ENCODE measurements at places on chromosomes 7 and 10.

DNA sequence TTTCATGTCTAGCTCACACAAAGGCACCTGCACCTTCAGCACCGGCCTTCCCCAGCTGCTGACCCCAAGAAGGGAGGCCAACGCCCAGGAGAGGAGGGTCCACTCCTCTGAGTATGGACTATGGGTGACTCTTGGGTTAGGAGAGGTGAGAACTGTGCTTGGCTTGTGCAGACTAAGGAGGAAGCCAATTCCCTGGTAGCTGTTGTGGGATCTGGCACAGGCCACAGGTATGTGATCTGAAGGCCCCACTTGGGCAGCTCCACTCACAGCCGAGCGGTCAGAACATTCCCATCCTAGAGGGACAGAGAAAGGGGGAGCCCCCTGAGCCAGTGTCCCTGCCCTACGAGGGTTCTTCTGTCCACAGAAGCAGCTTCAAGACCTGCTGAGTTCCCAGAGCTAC lies 52.8 kb upstream of the FIGNL1 start:
- no peak for DNase-seq

GRCh38 chr10:2978574-2979273 lies 88.6 kb upstream of the PFKP start:
- no peak for DNase-seq

DNA sequence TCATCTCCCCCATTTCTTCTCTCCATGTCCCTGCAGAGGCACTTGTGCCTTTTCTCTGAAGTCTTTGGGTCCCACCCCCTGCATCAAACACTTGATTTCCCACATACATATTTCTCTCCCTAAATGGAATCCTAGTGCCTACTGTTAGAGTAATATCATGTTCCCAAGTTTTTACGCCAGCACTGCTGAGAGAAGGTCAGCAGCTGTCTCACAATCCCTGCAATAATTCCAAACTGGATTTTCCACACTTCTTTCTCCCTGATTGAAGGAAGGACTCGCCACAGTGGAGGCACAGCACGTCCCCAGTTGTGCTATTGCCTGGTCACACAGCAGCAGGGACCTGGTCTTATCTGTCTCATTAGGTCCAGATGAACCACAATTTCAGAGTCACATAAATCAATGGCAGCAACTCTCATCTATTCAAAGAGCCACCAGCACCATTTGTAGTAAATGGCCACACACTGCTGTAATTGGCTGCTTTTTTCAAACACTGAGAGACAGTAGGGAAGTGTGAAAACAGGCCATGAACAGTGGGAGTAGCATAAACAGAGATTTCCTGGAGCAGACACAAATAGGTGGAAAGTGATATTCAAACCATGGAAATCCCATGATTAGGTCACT lies 605.5 kb downstream of the XPNPEP1 start:
- no peak for DNase-seq

DNA sequence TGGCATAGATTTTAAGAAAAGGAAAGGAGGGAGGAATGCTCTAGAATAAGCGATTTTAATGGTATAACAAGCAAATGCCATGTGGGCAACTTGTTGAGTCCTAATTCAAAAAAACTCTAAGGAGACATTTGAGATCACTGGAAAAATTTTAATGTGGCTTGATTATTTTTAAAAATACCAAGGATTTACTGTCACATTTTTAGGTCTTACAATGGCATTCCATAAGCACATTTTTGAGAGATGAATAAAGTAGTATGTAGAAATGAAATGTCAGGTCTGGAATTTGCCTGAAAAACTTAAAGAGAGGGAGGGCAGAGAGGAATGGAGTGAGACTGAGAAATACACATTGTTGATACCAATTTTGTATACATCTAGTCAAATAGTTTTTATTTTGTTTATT lies 20.3 kb downstream of the NCAPG2 start:
- no peak for DNase-seq

DNA sequence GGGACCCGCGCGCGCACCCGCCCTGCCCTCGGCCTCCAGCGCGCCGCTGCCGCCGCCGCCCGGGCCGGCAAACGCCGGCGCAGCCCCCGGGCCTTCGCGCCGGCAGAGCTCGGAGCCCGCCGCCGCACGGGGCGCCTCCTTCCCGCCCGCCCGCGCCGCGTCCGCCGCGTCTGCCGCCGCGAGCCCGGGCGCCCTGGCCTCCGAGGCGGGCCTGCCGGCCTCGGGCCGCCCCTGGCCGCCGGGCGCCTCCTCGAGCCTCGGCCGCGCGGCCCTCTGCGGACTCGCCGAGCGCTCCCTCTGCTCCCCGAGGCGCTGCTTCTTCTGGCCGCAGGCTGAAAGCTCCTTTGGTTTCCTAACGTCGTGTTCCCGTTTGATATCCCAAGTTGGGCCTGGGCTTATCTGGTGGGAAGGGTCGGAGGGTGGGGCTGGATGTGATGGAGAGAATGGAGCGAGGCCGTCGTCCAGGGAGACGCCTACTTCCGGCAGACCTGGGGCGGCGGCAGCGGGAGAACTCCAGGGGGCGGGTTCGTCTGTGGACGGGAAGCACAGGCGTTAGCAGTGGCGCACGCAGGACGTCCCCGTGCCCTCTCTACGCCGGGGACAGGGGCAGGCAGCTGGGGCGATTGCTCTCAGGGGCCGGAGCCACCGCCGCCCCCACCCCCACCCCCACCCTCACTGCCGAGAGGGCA lies 221.0 kb downstream of the PHTF2 start:
- DNase-seq = peak; percentile 52

DNA sequence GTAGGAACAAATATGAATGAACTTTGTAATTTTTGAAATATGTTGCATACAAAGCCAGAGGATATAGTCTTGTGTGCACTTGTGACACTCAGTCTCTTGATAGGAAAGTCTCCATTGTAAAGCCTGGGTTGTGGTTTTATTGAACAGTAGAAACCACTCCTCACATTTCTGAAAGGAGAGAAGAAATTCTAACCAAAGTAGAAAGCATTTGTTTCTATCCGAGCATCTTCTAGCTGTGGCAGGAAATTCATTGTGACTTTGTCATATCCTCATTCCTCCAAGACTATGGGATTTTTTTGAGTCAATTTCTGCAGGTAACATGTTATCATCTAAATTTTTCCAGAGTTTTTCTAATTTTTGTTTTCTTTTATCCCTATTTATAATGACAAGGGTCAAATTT lies 55.5 kb upstream of the NCF1 start:
- no peak for DNase-seq

- DNase-seq = no peak
Measured at GRCh38 chr7:84049071-84049836, 145.3 kb downstream of the SEMA3A start.

DNA sequence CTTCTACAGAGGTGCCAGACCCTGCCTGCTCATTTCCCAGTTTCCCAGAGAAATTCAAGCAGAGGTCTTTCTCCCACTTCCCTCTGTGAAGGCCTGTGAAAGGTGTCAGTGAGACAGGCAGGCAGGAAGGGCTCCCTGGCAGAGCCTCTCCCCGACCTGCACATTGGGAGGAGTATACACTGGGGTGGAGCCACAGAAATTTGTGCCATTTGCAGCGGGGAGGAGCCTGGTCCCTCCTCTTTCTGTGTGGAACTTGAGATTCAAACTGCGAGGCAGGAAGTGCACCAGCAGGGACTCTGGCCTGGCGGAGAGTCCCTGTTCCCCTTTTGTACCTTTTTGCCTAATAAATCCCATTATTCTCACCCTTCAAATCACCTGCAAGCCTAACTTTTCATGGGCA lies 54.6 kb upstream of the OPN4 start:
- DNase-seq = no peak

DNA sequence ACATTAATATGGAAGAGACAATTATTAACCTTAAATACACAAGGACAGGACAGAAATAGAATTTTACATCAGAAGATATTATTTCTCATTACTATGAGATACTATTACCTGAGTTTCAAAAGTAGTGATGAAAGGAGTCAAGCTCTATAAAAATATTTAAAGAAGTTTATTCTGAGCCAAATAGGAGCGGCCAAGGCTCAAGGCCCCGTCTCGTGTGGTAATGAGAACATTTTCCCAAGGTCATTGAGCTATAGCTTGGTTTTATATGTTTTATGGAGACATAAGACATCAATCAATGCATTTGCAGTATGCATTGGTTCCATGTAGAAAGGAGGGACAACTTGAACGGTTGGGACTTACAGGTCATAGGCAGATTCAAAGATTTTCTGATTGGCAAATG lies 29.4 kb upstream of the ZMYND11 start:
- no peak for DNase-seq

GRCh38 chr7:22563032-22563501 lies 63.1 kb upstream of the STEAP1B start:
- no peak for DNase-seq

GRCh38 chr7:127831318-127832219 lies 179.6 kb downstream of the SND1 start:
- DNase-seq = no peak

DNA sequence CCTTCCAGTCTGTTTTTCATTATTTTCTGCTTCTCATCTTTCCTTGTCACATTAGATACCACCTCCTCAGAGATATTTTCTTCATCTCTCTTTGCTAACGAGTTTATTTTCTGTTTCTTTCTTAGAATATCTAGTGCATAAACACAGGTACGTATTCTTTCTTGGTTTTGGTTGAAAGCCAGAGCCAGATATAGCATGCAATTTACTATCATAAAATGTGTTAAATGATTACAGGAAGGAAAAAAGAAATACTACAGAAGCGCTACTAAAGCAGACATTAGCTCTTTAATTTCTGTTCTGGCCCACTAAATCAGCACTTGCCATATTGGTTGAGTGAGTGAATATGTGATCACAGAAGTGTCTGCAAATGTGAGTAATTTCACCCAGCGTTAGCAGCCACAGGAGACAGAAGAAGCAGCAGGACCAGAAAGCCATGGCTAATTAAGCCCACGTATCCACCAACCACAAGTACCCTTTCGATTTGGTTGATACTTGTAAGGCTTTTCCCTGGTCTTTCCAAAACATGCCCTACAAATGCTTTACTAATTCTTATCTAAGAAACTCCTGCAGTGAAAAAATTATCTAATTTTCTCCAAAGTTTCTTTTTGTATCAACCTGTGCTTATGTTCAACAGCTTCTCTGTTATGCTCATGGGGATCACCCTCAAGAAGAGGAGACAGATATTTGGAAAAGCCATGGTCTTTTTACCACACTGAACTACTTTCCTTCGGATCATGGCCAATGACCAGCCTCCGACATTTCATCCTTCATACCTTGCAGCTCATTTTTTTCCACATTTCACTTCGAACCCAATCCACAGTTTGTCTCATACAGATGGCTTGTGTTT lies 23.1 kb upstream of the MACC1 start:
- DNase-seq = no peak

GRCh38 chr7:50155755-50156154 lies 62.7 kb upstream of the ZPBP start:
- DNase-seq = peak; percentile 9

DNA sequence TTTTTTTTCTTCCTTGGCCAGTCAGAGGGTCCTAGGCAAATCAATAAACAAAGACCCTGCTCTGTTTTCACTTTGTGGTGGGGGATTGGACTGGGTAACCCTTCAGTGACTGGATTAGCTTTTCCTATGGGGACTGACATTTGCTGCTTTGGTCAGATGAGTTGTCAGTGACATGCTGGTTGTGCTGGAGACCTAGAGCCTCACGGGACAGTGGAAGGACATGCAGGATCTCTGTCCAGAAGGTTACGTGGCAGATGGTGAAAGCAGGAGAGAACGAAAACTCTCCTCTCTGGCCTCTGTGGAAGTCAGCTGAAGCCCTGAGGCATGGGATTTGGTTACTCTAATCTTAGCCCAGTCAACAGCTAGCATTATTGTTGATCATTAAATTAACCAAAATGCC lies 90.0 kb upstream of the BMPER start:
- no peak for DNase-seq

DNA sequence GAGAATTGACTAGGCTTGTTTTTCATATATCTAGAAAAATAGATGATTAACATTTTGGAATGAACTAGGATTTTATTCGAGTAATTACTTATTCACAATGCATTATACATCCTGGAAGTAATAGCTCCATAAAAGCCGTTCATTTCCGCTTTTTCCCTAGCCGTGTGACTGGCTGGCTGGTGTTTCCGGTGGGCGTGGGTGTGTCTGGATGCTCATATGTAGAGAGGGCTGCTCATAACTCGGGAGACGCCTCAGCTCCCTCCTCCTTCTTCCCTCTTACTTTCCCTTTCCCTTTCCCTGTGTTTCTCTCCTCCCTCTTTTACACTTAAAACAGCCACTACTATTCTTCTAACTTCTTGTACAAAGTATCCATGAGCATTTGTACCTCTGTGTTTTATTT lies 187.7 kb upstream of the VSTM2A start:
- DNase-seq = no peak

- no peak for DNase-seq
Measured at GRCh38 chr7:7709291-7709690, 9.1 kb downstream of the RPA3 start.

GRCh38 chr7:129605960-129606614 lies 5.4 kb upstream of the NRF1 start:
- no peak for DNase-seq

- DNase-seq = no peak
Measured at GRCh38 chr10:77887631-77888355, 38.8 kb downstream of the DLG5 start.

DNA sequence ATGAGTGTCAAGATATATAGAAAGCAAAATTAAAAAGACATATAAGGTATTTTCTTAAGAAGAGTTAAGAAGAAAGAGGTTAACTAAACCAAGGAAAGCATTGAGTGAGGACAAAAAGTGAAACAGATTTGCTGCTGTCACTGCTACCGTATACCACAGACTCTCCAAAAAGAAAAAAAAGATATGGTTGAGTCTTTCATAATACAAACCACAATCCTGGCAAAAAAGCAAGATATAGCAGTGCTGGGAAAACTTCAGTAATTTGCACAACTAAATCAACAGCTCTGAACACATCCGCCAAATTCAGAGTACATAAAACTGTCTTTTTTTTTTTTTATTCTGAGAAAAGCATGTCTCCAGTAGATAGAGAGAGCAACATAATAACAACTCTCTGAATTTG lies 114.7 kb downstream of the ETV1 start:
- no peak for DNase-seq

GRCh38 chr7:142894112-142894984 lies 8.8 kb upstream of the TRPV6 start:
- no peak for DNase-seq

DNA sequence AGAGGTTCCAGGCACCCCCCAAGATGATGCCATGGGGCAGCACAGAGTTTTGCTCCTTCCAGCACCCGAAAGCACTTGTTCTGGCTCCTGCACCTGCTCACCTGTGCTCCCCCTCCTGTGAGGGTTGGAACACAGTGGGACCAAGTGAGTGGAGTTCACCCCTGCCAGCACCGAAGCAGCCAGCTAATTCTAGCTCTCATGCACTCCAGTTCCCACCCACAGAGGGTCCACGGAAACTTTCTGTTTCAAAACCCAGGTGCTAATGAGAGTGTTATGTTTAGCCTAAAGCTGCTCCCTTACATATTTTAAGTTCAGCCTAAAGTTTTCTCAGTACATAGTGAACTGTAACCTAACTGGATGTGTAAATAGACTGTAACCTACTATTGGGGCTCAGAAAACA lies 42.6 kb upstream of the SLC35G1 start:
- DNase-seq = no peak

DNA sequence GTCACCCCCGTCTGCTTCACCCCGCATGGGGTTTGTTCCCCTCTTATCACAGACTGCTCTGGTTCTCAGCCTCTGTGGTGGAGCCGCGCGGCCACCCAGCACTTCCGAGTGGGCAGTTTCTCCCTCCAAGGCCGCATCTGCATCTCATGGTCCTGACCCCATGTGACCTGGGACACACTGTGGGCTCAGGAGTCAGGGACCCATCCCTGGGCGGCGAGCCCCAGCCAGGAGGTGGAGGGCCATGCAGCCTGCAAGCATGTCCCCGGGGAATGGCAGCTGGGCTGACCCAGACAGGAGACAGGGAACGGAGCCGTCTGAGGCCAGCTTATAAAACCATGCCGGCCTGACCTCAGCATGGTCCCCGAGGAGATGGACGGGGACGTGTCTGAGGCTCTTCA lies 25.2 kb upstream of the TTYH3 start:
- no peak for DNase-seq

Measured in immature natural killer cell (primary cell).